ENCODE measurements at places on chromosomes 3 and 15. TPM values are rescaled to one million over a fixed set of nuclear protein-coding genes. Genes with fewer than 3 reads are reported as not detected.

KAT2B gene
- total RNA-seq = 58.5 TPM

RETNLB gene
- not detected for total RNA-seq

ZBTB47 gene
- total RNA-seq = 1.8 TPM

GOLGA8J gene
- total RNA-seq = 0.38 TPM

NRROS gene
- total RNA-seq = 53.3 TPM

CHL1 gene
- total RNA-seq = not detected

CYP8B1 gene
- not detected for total RNA-seq

CCDC33 gene
- not detected for total RNA-seq

LMOD3 gene
- not detected for total RNA-seq

TMOD2 gene
- total RNA-seq = 17.0 TPM

ATP13A5 gene
- total RNA-seq = not detected

- no peak for DNase-seq
Observed at GRCh38 chr3:159668990-159669476, 319.6 kb upstream of the IL12A start.

- no peak for DNase-seq
Observed at GRCh38 chr3:183192650-183193300, 30.2 kb upstream of the LAMP3 start.

DNA sequence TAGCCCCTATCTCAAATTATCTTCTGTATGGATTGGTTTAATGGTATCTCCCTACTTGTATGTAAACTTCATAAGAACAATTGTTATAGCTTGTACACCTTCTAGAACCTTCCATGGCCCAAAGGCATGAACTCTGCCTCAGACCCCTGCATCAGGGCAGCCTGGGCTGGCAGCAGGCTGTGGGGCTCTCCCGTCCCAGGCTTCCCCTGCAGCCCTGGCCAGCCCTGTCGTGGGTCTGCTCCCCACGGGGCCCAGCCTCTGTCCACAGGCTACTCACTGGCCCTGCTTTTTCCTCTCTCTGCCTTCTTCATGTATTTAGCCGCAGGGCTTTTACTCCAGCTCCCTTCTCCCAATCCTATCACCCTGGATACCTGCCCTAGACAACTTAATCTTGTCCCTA is 4.4 kb downstream of the SCN5A start:
- DNase-seq = peak; percentile 14

- DNase-seq = no peak
Observed at GRCh38 chr3:122727766-122728165, 47.1 kb downstream of the PARP14 start.

GRCh38 chr15:64386291-64386690 is 1.3 kb upstream of the TRIP4 start:
- DNase-seq = no peak

- DNase-seq = no peak
Observed at GRCh38 chr3:41202075-41202833, 2.9 kb downstream of the CTNNB1 start.

DNA sequence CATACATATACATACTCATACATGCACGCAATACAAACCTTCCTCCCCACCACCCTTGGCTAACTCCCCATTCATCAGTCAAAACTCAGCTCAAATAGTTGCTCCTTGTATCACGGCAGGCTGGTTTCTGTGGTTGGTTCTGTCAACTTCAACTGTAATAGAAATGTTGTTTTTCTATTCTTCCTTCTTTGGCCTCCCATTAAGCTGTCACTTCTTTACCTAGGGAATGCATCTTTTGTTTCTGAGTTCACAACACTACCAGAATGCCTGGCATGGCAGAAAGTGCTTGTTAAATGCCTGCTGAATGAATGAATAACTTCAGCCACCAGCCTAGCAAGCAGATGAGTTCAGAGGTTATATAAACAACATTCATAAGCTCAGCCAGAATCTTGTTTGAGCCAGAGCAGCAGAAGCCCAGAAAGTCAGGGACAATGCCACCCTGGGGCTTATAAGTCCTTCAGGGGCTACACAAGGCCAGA is 63.1 kb downstream of the B3GALNT1 start:
- DNase-seq = no peak

GRCh38 chr3:153159771-153160397 is 2.1 kb upstream of the RAP2B start:
- no peak for DNase-seq

DNA sequence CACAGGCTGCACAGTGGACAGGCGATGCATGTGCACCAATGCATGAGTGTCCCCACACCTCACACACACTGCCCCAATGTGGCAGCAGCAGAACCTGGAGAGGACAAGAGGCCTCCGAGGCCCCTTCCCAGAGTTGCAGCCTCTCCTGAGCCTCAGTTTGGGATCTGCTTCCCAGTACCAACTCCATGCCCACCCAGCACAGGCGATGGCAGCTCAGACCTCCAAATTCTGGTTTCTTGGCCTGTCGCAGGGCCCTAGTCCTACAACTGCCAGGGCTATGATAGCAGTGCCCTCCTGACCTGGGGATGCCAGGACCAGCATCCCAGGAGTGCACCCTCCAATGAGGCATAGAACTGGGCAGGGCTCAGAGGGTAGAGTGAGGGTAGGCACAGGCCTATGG is 19.9 kb downstream of the ADAMTS7 start:
- DNase-seq = no peak

DNA sequence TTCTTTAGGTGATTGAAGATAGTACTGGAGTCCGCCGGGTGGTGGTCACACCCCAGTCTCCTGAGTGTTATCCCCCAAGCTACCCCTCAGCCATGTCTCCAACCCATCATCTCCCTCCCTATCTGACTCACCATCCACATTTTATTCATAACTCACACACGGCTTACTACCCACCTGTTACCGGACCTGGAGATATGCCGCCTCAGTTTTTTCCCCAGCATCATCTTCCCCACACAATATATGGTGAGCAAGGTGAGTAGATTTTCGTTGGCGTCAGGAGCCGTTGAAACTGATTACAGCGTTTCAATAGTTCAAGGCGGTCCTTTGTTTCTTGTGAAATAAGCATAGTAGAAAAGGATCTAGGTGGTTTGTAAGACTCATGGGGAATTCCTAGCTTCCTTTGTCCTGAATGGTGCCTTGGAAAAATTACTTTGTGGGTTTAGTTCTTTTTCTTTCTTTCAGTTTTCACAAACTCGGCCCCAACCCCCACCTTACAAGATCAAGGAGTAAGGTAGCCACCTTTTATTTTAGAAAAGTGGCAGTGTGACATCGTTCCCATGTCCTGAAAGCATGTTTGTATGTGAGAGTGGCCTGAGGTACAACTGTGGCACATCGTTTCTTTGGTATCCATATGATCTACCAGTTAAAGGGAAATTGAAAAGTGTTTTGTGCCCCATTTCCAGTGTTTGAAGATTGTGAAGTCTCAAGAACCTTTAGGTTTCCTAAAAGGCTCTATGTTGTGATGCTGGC is 200.6 kb downstream of the GHSR start:
- DNase-seq = no peak

- no peak for DNase-seq
Observed at GRCh38 chr3:144431134-144431533, 459.5 kb downstream of the DIPK2A start.

- DNase-seq = no peak
Observed at GRCh38 chr3:52190294-52191074, 7.5 kb upstream of the ALAS1 start.

GRCh38 chr15:92495446-92495845 is 101.8 kb downstream of the ST8SIA2 start:
- DNase-seq = no peak

DNA sequence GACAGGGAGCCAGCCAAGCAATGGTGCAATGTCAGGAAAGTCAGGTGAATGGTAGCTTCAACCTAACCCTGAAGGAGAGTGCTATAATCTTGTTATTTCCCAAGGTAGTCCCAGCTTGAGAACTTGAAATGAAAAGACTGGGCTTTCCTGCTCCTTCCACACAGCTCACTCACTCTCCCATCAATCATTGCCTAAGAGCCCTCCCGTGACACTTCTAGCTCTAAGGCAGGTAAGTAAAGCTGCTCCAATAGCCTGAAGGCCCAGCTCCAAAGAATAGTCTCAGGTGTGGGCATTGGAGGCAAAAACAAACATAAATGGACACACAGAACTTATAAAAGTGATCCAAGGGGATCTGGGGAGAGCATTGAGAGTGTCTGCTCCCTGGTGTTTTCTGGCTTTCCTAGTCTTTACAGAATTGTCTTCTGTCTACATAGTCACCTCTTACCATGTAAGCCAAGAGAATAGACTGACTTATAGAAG is 63.1 kb upstream of the TBC1D5 start:
- no peak for DNase-seq

GRCh38 chr3:80676866-80677265 is 909.1 kb upstream of the ROBO1 start:
- no peak for DNase-seq

DNA sequence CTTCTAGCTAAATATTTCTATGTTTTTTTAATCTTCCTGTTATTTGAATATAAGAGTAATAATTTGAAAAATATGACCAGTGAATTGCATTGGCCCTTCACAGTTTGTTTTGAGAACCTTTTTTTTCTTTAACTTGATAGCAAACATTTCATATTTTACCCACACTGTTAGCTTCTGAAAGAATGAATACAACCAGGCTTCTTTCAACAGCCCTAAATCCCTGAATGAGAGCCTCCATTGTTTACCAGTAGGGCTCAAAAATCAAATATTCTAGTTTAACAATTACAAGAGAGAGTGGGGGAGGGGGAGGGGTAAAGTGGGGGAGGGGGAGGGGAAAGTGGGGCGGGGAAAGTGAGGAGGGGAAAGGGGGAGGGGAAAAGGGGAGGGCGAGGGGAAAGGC is 14.5 kb upstream of the TOP2B start:
- DNase-seq = no peak

GRCh38 chr3:18282507-18282906 is 142.6 kb downstream of the SATB1 start:
- DNase-seq = no peak

- no peak for DNase-seq
Observed at GRCh38 chr15:96355568-96356187, 25.2 kb downstream of the NR2F2 start.

DNA sequence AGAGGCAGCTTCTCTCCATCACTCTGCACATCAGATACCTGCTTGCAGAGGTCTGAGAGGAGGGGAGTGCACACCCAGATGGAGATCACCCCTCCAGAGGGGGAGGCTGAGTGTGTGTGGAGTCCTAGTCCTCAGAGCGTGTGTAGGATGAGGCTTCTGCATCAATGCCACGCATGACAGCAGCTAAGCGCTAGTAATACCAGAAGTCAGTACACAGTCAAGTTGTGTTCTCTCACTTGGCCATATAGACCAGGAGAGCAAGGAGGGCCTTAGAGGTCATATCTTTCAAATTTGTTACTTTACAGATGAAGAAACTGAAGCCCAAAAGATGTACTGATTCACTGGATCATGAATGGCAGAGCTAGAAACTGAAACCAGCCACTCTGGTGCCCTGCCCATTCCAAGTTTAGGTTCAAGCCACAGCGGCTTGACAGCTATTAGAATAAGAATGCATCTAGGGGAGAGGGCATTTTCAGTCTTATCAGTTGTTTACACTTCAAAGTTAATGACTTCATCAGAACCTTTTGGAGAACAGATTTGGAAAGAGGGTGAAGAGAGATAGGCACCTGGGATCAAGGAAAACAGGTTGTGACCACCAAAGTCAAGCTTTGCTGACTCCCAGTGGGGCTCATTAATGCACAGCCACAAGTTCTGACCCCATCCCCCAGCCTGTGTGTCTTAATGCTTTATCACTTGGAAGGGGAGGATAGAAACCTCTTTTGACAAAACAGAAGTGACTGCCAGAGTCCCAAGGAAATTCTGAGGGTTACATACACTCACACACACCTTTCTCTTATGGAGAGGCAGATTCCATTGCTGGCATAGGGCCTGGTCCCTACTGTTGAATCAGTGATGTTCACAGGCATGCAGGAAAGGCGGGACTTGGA is 310.3 kb downstream of the CHST2 start:
- no peak for DNase-seq

- no peak for DNase-seq
Observed at GRCh38 chr15:66831801-66832390, 129.9 kb downstream of the SMAD6 start.

GRCh38 chr15:67809866-67810265 is 15.4 kb upstream of the SKOR1 start:
- DNase-seq = no peak

DNA sequence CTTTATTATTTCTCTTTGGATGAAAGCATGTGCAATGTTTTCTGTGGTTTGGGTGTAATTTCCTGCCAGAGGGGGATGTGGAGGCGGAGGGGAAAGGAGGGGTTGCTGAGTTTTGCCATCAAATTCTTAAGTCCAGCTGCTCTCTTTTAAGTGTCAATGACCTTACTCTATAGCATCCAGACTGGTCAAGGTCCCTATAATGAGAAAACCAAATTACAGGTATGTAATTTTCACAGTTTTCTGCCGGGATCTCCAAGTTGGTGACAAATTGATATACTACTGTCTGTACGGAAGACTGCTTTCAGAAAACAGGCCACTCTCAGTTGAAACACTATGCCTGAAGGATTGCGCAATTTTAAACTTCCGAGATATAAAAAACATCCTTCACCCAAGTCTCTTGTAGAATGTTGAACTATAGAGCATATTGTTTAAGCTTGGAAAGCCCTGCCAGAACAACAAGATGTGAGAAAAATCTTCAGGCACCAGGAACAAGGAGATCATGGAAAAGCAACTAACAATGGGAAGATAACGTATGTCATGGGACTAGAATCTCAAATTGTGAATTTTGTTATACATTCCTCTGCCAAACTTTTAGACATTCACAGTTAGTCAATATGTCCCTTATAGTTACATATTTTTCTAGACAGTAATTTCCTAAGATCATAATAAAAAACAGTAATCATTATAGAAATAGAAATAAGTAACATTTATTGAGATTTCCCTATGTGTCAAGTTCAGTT is 300.7 kb upstream of the SATB1 start:
- DNase-seq = peak; percentile 73

- no peak for DNase-seq
Observed at GRCh38 chr3:167930453-167930852, 165.3 kb downstream of the GOLIM4 start.

- DNase-seq = no peak
Observed at GRCh38 chr3:56782906-56783305, 18.8 kb downstream of the ARHGEF3 start.

DNA sequence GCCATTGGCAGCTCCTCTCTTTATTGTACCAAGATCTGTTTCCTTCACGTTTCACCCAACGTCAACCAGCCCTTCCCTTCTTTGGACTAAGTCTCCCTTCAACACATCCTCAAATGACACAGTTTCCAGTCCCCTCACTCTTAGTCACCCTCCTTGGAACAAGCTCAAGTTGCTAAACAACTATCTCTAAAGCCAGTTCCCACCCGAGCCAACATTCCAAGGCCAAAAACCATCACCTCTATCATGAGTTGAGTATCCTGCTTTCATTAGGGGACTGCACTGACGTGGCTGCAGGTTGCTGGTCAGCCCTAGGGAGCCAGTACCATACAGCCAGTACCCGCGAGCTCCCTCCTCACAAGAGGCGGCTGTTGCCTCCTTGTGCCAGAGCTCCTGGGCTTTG is 73.8 kb downstream of the LIPC start:
- DNase-seq = no peak
